ENCODE measurements at places on chromosomes 16 and 17.

- DNase-seq = no peak
Observed at GRCh38 chr17:78474614-78475146, 96.2 kb downstream of the PGS1 start.

DNA sequence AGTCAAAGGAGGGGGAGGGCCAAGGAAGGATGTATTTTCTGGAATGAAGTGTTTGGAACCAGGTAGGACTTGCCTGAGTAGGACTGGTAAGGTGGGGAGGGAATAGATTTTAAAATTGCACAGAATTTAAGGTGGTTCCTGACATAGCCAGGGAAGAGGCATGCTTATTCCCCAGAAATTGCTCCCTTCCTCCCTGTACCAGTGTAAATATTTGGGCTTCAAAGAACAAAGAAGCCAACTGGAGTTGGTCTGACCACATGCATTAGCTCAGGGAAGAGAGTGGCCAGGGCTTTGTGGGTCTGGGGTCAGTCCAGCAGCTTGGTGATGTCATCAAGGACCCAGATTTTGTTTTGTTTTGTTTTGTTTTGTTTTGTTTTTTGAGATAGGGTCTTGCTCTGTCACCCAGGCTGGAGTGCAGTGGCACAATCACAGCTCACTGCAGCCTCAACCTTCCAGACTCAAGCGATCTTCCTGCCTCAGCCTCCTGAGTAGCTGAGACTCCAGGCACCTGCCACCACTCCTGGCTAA, 9.3 kb upstream of the MRTFB start:
- no peak for DNase-seq

- DNase-seq = no peak
Observed at GRCh38 chr16:63461248-63461841, 1425.1 kb upstream of the CDH8 start.

DNA sequence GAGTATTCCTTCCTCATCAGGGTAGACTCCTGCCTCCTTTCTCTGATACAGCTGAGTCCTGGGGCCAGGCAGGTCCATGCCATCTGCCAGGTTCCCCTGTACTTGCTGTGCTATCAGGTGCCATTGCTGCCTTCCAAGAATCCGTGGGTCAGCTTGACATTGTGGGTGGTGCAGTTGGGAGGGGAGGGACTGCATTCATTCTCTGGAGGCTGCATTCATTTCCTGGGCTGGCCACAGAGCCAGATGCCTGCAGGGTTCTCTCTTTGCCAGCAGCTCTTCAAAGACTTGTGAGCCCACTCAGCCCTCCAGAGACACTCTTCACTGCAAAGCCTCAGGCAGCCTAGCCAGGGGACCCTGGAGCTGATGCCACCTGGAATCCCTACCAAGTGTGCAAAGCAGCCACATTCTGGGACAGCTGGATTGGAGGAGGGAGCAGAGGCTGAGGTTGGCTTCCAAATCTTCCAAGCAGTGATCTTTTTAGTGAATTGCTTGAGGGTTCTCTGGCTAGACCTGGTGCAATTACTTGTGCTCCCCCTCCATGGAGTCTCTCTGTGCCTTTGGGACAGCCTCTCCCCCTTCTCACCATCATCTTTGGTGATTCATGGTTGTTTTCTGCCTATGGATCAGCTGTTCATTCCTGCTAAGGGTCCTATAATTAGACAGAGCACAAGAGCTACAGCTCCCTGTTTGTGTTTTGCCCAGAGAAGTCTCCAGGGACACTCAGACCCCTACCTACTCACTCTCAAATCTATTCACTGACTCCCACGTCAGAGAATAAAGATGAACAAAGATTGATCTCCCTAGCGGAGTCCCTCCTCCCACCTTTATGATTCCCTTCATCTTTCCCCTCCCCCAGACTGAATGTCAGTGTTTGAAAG, 20.9 kb downstream of the ANKFN1 start:
- no peak for DNase-seq

DNA sequence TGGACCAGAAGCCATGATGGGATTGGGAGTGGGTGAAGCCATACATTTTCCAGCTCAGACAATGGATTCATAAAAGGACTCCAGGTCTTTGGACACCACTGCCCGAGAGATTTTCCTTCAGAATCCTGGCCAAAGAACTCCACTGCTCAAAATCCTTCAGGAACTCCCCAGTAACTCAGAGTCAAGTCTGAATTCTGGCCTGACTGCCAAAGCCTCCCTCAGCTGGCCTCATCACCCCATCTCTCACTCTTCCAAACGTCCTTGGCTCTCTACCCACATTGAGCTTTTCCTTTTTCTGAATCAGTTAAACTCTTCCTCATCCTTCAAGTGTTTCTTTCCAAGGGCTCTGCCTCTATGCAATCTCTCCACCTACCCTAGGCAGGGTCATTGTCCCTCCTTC, 1.2 kb upstream of the SEPTIN1 start:
- DNase-seq = no peak

DNA sequence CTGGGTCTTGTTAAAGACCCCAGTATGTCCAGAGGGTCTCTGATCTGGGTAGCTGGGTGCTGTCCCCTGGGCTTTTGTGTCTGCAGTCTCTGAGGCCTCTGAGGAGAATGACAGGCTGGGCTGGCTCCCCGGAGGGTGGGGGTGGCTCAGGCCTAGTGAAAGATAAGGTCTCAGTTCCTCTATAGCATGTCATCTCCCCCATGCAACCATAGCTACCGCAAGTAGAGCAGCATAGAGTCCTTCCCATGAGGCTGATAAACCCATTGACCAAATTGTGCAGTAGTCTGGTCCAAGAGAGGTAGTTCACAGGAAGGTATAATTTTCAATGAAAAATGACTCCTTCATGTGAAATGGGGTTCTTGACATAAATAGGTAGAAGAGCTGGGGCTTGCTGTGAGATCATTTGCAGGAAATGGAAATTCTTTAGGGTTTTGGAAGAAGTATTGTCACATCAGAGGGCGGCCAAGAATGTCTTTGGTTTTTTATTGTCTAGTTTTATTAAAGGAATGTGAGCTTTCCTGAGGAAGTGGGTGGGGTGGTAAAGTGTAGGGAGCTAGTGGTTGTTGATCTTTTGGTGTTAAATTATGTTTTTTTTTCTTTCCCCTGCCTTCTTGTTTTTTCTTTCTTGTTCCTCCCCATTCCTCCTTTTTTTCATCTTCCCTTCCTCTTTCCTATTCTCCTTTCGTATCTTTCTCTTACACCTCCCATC, 21.0 kb downstream of the SLC7A6OS start:
- DNase-seq = peak; percentile 50

- no peak for DNase-seq
Observed at GRCh38 chr16:87854053-87854906, 15.0 kb downstream of the SLC7A5 start.

DNA sequence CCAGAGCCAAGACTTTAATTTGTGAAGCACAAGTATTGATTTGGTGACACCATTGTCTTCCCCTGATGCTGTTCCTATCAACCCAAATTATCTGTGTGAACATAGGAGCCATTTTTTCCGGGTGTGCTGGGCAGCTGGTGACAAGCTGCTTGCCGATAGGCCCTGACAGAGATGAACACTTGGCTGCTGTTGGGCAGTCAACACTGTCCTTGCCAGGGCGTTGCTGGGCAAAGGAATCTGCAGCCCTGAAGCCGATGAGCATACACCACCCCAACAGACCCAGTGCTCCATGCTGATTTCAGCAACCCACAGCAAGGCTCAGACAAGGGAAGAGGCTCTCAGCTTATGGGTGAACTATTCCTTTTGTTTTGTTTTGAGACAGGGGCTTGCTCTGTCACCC, 105.4 kb downstream of the YPEL2 start:
- DNase-seq = no peak
